ENCODE measurements at places on chromosomes 11 and 22. TPM values are rescaled to one million over a fixed set of nuclear protein-coding genes. Genes with fewer than 3 reads are reported as not detected.

The IFITM2 gene
- 542 TPM for total RNA-seq

The NXPE1 gene
- not detected for total RNA-seq

The RIBC2 gene
- total RNA-seq: 3.5 TPM

The SPTBN2 gene
- 1.5 TPM for total RNA-seq

The BBOX1 gene
- not detected for total RNA-seq

The NRXN2 gene
- 0.55 TPM for total RNA-seq

The DEFB131B gene
- not detected for total RNA-seq

The SOX6 gene
- 0.48 TPM for total RNA-seq

The NEU3 gene
- 16.9 TPM for total RNA-seq

The TOMT gene
- not detected for total RNA-seq

The OR51I1 gene
- not detected for total RNA-seq

The FAT3 gene
- total RNA-seq: not detected

The CCDC81 gene
- 0.77 TPM for total RNA-seq

The UBE2L3 gene
- 43.5 TPM for total RNA-seq

The SYCE3 gene
- total RNA-seq: 1.7 TPM

The OR5A1 gene
- not detected for total RNA-seq

GRCh38 chr11:131855320-131855719 is 484.9 kb downstream of the NTM start:
- no peak for DNase-seq

DNA sequence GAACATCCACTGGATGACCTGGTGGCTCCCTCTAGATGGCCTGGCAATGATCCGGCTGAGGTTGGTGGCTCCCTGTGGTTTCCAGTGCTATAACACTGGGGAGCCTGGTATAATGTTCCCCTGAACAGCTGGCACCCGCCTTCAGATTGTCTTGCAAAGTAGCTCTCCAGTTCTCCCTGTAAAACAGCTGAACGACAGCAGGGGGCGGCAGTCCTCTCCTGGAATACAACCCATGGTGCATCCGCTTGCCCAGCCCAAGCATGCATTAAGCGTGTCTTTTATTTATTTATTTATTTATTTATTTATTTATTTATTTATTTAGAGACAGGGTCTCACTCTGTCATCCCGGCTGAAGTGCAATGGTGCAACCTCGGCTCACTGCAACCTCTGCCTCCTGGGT is 258.9 kb downstream of the BUD13 start:
- DNase-seq: peak; percentile 27

- no peak for DNase-seq
These were observed 3.7 kb downstream of the TPBGL start for GRCh38 chr11:75244052-75244814.

GRCh38 chr11:105226091-105226490 is 86.5 kb upstream of the CARD18 start:
- DNase-seq: no peak

GRCh38 chr22:41526830-41527799 is 17.2 kb downstream of the POLR3H start:
- DNase-seq: peak; percentile 68

DNA sequence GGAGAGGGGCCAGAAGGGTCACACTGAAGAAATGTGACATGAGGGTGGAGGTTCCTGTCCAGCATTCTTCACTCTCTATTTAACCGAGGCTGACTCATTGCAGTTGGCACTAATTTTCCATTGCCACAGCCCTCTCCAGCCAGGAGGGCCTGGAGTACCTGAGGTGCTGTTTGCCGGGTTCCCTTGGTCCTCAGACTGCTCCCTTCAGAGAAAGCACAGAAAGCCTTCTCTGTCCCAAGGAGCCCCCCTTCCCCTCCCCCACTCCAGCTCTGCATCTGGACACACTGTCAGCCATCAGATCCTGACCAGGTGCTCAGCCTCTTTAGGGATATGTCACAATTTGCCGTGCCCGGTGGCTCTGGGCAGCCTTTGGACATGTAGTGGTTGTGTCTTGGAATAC is 3.2 kb upstream of the C11orf91 start:
- DNase-seq: no peak

DNA sequence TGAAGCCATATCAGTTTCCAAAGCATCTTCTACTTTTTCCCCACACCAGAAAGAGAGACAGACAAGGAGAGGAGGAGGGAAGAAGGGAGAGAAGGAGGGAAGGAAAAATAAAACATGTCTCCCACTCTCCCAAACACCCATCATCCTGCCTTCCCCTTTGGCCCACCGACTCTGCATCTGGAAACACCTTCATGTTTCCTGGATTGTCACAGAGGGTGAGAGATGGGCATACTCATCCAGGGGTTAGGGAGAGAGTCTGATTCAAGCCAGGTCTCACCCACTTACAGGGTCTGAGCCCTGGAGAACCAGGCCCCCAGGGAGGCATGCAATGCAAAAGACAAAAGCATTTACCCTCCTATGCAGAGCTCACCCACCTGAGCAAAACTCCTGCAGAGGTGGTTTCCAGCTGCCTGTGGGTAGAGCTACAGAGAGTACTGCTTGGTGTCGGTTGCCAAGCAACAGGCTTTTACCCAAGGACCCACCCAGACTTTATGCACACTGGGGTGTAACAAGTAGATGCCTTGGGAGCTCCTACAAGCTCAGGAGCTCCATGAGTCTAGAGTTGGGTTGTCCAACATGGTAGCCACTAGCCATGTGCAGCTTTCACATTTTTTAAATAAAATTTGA is 33.4 kb downstream of the MN1 start:
- DNase-seq: no peak

DNA sequence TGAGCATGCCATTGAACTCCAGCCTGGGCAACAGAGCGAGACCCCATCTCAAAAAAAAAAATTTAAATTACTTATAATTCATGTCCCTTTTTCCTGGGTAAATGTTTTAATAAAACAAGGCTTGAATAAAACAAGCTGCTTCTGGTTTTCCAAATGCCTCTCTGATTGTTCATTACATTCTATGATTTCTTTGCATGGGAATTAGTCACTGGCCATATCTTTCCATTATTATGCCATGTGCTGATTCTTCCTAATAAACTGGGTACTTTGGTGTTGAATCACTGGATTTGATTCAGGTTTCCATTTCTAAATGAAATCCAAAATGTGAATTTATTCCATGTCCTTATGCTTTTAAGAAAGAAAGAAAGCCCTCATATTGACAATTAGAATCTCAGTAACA is 42.6 kb downstream of the ZNF215 start:
- DNase-seq: no peak

DNA sequence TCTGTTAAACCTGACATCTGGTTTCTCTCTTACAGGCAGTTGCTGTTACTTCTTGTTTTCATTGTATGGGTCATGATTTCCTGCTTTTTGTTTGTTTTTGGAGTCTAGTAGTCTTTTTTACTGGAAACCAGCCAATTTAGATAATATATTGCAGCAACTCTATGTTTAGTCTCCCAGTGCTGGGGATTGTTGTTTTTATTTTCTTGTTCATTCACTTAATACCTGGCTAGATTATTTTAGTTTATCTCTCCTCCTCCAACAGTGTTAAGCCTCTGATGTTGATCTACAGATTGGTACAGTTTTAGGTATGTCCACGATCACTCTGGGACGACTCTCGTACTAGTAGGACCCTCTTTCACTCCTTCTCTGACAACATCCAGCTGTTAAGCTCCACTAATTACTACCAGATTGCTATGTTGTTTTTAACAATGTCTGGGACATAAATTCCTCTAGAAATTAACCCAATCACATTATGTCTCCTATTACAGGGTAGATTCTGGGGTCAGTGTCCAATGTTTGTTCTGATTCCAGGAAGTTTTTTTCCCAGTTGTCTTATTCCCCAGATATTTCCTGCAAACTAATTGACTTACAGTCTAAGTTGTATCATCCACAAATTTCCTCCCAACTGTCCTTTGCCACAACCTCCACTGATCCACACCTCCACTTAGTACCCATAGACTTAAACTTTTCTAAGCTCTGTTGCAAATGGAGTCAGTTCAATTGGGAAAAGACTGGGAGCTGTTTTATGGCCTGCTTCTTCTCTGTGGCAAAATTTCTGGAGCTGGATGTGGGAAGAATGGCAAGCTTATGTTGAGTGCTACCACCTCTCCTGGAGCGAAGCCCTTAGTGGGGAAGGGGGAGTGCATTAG is 1280.6 kb upstream of the CNTN5 start:
- no peak for DNase-seq

- no peak for DNase-seq
These were observed 2.1 kb upstream of the CARD10 start for GRCh38 chr22:37521236-37521739.

DNA sequence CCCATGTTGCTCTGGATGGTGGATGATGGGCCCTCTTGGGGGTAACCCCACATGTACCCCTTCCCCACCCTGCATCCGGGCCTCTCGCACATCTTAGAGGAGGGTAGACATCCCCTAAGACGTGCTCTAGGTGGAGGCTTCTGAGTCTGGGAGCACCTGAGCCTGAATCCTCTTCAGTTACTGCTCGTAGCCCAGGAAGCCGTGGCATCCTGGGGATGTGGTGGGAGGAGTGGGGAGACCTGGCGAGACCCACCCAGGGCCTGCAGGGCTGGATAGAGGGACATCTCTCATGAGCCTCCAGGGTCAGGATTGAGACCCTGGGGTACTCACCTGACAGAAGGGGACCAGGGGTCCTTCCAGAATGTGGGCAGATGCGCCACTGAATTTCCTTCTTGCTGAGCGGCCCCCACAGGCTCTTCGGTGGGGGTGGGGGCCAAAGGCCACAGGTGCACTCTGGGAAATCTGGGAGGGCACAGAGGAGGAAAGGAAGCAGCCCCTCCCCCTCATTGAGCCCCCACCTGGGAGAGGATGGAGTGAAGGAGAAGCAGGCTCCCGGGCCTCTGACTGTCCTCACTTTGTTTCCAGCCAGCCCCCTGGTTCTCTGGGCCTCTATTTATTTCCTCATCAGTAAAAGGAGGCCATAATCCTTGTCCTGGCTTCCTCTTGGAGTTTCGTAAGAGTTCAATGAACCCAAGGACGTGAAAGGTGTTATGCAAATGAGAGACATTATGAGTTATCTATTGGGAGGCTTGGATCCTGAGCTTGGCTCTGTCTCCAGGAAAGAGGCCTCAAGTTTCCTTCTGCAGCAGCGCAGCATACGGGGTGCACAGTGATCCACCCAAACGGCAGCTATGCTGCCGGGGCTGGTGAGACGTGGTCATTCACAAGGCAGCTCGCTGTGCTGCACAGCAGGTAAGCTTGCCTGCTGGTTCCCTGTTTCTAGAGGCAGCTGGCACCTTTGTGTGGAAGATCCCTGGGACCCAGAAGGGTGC is 31.2 kb downstream of the KCNJ4 start:
- no peak for DNase-seq

DNA sequence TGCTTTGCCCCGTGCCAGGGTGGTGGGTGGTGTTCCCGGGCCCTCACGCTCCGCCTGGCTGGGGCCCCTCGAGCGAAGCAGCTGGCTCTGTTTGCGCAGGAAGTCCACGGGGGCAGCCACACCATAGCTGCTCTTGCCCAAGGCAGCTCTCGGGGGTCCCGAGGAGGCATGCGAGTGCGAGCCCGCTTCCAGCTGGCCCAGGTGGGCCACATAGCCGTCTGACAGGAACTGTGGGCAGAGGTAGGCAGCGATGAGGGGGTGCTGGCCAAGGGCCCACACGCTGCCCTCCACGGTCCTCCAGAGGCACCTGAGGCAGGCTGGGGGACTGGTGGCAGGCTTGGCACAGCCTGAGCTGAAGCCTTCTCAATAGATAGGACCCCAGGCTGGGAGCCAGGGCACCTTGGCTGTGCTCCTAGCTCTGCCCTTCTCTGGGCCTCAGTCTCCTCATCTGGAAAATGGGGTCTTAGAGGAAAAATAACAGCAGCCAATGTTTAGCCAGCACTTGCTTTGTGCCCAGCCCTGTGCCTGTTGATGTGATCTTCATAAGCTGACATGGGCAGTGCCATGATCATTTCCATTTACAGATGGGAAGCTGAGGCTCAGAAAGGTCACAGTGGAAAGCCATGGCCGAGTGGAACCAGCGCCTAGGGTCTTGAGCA is 9.4 kb downstream of the AIP start:
- DNase-seq: no peak

- no peak for DNase-seq
These were observed 18.9 kb downstream of the AP1B1 start for GRCh38 chr22:29369460-29369859.

GRCh38 chr11:66239998-66240780 is 28.2 kb upstream of the RAB1B start:
- DNase-seq: no peak

GRCh38 chr11:111283945-111284481 is 14.3 kb upstream of the POU2AF3 start:
- DNase-seq: no peak

GRCh38 chr11:78822931-78823423 is 248.3 kb upstream of the NARS2 start:
- DNase-seq: no peak

- no peak for DNase-seq
These were observed 54.6 kb upstream of the TOP3B start for GRCh38 chr22:22037229-22037628.

DNA sequence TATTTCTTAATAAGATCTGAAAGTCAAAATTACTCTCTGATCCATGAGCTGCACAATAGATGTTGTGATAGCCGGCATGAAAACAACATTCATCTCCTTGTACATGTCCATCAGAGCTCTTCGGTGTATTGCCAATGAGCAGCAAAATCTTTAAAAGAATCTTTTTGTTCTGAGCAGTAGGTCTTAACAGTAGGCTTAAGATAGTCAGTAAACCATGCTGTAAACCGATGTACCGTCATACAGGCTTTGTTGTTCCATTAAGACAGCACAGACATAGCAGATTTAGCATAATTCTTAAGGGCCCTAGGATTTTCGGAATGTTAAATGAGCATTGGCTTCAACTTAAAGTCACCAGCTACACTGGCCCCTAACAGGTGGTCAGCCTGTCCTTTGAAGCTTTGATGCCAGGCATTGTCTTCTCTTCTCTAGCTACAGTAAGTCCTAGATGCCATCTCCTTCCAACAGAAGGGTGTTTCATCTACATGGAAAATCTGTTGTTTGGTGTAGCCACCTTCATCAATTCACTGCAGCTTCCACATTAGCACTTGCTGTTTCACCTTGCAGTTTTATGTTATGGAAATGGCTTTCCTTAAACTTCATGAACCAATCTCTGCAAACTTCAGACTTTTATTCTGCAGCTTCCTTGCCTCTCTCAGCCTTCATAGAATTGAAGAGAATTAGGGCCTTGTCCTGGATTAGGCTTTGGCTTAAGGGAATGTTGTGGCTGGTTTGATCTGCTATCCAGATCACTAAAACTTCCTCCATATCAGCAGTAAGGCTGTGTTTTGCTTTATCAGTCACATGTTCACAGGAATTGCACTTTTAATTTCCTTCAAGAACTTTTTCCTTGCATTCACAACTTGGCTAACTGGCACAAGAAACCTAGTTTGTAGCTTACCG is 28.4 kb downstream of the RRP8 start:
- no peak for DNase-seq

- DNase-seq: no peak
These were observed 187.8 kb downstream of the HIPK3 start for GRCh38 chr11:33444835-33445594.

Data from activated T-cell treated with anti-CD3 and anti-CD28 coated beads, Interleukin-2, amount 50 U/mL, for 72 hours (primary cell).